Panc1 (cell line): ENCODE measurements at places on chromosomes 16 and 17. TPM values are rescaled to one million over a fixed set of nuclear protein-coding genes. Genes with fewer than 3 reads are reported as not detected.

The THUMPD1 gene
- total RNA-seq, result 36.2 TPM

The PRR15L gene
- 0.18 TPM for total RNA-seq

- no peak for DNase-seq
Observed at GRCh38 chr16:7644176-7644575, 311.5 kb downstream of the RBFOX1 start.

DNA sequence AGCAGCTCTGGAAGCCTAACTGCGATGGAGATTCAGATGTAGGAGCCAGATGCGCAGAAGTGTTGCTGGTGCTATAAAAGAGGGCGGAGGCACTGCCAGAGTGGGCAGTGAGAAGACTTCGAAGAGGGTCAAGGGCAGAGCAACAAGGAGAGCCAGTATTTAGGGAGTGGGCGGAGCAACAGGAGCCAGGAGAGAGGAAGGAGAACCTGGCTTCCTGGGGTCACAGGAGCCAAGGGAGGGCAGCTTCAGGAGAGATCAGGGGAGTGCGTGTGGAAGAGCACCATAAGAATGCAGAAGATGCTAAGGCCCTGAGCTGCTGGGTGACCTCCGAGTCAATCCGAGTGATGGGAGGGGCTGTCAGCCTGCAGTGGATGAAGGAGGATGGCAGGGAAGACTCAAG is 14.4 kb upstream of the MRPS23 start:
- DNase-seq, result no peak

The SCNN1B gene
- total RNA-seq, result 10.7 TPM

The MAP3K14 gene
- 80.8 TPM for total RNA-seq

GRCh38 chr17:37742762-37743611 is 1.9 kb downstream of the HNF1B start:
- DNase-seq, result no peak

DNA sequence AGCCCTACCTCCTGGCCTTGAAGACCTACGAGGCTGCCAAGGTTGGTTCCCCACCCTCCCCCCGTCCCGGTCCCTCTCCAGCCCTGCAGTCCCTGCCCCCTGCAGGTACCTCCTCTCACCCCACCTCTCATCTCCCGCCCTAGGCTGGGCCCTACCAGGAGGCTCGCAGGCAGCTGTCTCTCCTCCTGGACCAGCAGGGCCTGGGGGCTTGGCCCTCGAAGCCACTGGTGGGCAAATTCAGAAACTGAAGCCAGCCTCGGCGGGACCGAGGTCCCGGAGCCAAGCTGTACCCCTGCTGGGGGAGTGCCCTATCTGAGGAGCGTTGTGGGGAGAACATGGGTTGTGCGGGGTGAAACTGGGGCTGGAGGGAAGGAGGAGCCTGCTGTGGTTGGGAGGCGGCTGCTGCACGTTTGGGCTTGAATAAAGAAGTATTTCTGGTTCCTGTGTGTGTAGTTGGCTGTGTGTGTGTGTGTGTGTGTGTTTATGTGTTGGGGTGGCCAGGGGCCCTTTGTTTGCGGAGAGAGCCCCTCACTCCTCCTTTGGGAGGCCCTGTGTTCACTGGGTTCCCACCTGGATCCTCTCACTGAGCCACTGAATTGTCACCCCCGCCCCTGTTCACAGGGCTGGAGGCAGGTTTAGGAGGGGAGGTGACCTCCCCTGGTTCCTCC is 5.9 kb downstream of the ADAD2 start:
- no peak for DNase-seq

- no peak for DNase-seq
Observed at GRCh38 chr17:65290616-65291015, 153.4 kb downstream of the RGS9 start.

DNA sequence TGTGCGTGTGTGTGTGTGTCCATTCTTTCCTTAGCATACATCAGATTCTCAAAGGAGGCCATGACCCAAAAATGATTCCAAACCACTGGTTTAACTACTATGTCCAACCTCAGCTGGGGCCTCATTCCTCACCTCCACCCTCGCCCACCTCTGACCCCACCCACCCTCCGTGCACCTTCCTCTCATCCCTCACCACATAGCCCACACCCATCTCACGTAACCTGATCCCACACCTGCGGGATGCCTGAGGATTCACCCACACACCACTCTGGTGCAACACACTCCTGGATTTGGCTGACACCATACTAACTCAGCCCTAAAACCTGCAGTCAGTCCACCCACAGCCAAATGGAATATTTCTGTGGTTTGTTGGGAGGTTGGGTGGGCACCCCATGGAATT is 3.3 kb upstream of the CSNK2A2 start:
- DNase-seq, result no peak

DNA sequence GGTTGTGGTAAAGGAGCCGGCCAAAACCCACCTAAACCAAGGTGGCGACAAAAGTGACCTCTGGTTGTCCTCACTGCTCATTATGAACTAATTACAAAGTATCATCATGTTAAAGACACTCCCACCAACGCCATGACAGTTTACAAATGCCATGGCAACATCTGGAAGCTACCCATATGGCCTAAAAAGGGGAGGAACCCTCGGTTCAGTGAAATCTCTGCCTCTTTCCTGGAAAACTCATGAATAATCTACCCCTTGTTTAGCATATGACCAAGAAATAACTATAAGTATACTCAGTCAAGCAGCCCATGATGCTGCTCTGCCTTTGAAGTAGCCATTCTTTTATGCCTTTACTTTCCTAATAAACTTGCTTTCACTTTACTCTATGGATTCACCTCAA is 72.2 kb downstream of the CYLD start:
- DNase-seq, result no peak

GRCh38 chr17:58280480-58281217 is at the start of gene MPO:
Gene MPO, minus strand, starts transcription at chr17:58280935. Its CDS starts 177 bp downstream, at chr17:58280758.
- no peak for DNase-seq

- DNase-seq, result no peak
Observed at GRCh38 chr16:87809150-87809902, 43.5 kb upstream of the KLHDC4 start.

The CUEDC1 gene
- 103 TPM for total RNA-seq

The DNAI2 gene
- not detected for total RNA-seq

- no peak for DNase-seq
Observed at GRCh38 chr17:50078430-50078829, 16.7 kb upstream of the PDK2 start.

GRCh38 chr16:12661656-12662172 is 142.0 kb downstream of the CPPED1 start:
- no peak for DNase-seq

- peak; percentile 78 for DNase-seq
Observed at GRCh38 chr17:32349854-32350665, at the start of gene ZNF207. Gene ZNF207, plus strand, starts transcription at chr17:32350157. Its CDS starts 129 bp downstream, at chr17:32350286.

The TRAF4 gene
- 108 TPM for total RNA-seq

DNA sequence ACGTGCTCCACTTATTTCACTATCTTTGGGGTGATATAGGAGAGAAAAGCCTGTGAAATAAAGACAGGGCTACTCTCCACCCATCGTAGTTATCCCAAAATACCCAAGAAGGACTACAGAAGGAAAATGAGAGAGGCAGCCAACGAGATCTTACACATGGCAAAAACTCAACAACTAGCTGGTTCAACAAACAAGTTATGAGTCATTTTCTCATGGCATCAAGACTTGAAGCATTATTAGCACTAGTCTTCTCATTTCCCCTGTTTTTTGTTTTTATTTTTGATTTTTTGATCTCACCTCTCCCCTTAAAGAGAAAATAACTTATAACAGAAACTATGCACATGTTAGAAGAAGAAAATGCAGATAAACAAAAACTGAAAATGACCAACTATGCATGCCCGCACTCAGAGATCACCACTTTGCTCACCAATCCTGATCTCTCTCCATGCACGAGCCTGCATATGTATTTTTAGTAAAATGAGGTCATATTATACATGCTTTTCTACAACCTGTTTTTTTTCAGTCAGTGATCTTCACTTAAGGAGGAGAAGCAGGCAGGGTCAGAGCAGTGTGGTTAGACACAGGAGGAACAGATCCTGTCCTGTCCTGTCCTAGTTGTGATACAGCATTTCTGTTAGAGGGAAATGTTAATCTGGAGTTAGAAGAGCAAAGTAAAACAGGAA is 22.8 kb downstream of the FAM117A start:
- DNase-seq, result no peak

DNA sequence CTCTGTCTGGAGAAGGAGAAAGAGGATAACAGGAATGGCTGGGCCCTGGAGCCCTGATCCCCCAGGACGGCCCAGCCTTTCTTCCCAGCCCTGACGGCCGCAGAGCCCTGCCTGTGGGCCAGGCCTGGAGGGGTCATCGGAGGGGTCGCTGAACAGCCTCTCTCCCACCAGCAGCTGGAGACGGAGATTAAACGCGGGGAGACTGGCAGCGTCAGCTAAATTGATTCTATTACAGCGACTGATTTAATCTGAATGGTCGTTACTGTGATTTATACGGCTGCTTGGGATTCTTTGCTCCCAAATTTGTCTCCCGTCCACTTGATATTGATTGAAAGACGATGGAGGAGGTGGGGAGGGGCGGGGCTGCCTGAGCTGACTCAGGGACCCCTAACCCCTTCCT is 7.1 kb upstream of the CDH15 start:
- DNase-seq, result no peak

- DNase-seq, result no peak
Observed at GRCh38 chr16:85420501-85421337, 192.4 kb upstream of the GSE1 start.

GRCh38 chr16:30802936-30803335 is 15.9 kb upstream of the ZNF629 start:
- DNase-seq, result no peak

GRCh38 chr16:88610909-88611812 is 27.2 kb upstream of the IL17C start:
- DNase-seq, result no peak

- no peak for DNase-seq
Observed at GRCh38 chr16:53034306-53034705, 18.4 kb downstream of the CHD9NB start.

DNA sequence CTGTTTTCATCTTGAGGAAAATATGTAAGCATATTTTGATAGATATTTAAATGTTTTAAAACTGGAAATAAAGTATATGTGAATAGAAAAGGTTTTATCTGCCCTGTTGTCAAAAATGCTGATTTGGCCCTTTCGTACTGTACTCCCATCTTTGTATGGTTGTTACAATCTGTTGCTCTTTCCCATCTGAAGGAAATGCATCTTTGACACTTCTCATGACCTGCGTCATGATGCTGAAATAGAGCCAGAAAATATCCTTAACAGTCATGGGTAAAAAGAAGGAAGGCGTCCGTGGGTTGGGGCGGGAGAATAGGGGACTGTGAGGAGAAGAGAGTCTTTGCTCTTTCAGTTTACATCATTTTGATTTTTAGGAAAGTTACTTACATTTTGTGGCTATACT is 327.7 kb downstream of the BCAS3 start:
- no peak for DNase-seq

The C16orf89 gene
- total RNA-seq, result not detected

The SMIM22 gene
- total RNA-seq, result not detected

DNA sequence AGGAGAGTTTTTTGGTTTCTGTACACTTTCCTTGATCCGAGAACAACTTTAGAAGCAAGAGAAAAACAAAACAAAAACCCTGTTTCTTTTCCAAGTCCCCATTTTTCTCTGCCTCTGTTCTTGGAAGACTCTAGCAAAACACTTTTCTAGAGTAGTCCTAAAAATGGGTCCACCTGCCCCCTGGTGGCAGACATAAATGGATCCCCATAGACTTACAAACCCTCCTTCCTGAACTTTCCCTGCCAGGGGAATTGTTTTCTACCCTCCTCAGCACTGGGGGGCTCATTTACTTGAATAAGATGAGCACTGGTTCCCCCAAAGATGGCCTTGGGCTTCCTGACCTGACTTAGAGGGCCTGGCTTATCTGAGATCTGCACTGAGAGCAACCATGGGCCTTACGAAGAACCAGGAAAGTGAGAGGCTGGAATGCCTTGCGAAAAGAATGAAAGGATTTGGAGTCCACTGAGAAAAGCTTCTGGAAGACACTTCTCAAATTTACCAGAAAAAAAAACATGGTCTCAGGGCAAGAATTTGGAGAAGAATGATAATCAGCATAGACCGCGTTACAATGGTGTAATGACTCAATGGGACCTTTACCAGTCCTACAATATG is 48.0 kb upstream of the CDYL2 start:
- no peak for DNase-seq

The MYL11 gene
- not detected for total RNA-seq

The MRTFB gene
- total RNA-seq, result 90.5 TPM

- no peak for DNase-seq
Observed at GRCh38 chr16:9003322-9003721, 39.6 kb upstream of the USP7 start.
